ENCODE measurements at places on chromosomes 3 and 15.

GRCh38 chr3:141150081-141150830, 81.4 kb upstream of the PXYLP1 start:
- no peak for DNase-seq

DNA sequence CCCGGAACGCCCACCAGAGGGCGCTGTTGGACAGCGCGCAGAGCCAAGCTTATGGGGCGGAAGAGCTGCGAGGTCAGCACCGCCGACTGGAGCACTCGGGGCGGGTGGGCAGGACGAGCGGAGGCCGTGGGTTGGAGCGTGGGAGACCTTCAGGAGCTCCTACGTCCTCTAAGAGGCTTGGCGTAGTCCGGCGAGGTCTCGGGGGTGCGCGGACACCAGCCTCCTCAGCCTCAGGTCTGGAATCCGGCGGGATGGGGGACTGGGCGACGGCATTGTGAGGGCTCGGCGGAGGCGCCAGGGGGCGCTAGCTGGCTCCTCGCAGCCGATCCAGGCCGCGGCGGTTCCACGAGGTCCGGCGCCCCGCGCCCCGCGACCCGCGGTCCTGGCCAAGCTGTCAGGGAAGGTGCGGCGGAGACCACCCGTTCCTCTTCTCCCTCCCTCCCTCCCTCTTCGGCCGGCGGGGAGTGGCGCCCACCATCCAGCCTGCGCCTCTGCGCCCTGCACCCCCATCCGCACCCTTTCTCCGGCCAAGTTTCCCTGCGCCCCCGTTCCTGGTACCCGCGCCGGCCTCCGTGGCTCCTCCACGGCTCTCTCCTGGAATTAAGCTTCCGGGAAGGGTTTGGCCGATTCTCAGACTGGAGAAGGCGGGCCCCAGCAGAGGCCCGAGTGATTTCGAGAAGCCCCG, 24.3 kb upstream of the POLG start:
- peak; percentile 80 for DNase-seq

DNA sequence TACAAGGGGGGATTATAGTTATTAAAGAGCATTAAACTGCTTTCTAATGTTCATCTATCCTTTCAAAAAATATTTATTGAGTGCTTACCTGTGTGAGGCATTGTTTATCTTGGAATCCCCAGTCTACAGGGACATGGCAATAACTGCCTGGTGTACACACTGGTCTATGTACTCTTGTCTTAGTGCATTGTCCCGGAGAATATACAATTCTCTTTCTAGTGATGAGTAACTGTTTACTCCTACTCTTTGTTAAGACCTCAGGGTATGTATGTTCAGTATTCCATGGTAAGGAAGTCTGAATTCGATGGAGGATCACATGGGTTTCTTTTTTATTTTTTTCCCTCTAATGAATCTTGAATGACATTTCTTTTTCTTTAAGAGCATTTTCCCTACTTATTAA, 772.4 kb upstream of the NR2F2 start:
- no peak for DNase-seq

GRCh38 chr15:91968610-91969009, 115.1 kb downstream of the SLCO3A1 start:
- DNase-seq = no peak

DNA sequence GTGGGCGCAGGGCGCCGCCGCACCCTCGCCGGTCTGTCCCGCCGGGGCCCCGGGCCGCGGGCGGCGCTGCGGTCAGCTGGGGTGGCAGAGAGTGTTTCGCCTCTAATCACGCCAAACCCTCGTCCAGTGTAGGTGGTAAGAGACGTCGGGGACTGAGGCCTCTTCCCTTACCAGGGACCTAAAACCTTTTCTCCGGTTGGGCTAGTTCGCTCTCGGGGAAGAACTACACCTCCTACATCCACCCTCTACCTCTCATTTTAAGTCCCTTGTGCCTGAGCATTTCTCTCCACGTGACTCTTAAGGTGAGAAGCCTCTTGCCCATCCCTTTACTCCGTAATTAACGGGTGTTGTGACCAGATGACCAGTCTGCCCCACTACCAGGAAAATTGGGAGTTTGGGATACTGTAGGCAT, 520 bp downstream of the TMEM42 start:
- DNase-seq = peak; percentile 21

- DNase-seq = no peak
These were observed 39.6 kb downstream of the COL8A1 start for GRCh38 chr3:99678023-99678422.

DNA sequence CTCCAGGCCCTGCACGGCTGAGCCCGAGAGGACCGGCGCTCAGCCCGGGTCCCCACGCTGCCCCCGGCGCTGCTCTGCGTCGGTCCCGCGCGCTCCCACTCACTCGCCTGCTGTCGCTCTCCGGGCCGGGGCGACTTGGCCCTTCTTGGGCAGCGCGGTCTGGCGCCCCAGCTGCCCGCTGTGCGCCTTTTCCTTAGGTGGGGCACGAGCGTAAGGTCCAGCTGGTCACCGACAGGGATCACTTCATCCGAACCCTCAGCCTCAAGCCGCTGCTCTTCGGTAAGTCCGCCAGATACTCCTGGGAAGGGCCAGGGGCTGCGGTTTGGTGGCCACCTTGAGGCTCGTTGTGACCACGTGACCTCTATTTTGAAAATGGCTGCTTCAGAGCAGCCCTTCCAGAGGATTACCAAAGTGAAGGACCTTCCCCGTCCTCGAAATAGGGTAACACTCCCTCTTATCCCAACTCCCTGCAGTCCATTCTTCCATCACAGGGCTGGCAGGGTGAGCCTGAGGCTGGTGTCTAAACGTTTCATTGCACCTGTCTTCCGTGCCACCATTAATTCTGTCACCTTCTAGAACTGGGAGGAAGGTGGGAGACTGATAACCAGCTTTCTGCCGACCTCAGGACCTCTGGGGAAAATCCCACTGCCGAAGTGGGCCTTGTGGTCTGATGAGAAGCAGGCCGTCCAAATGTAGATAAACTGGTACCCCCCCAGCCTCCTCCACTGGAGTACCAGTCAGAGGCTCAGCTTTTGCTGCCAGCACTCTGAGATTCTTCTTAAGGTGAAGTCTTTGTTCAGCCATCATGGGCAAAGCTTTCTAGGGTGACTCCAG, 812 bp downstream of the P4HTM start:
- peak; percentile 36 for DNase-seq

GRCh38 chr15:38084289-38084688, 149.8 kb downstream of the TMCO5A start:
- no peak for DNase-seq

GRCh38 chr3:97689962-97690361, 74.6 kb upstream of the ARL6 start:
- DNase-seq = no peak

GRCh38 chr15:76098685-76099084, 38.9 kb downstream of the TMEM266 start:
- DNase-seq = no peak

DNA sequence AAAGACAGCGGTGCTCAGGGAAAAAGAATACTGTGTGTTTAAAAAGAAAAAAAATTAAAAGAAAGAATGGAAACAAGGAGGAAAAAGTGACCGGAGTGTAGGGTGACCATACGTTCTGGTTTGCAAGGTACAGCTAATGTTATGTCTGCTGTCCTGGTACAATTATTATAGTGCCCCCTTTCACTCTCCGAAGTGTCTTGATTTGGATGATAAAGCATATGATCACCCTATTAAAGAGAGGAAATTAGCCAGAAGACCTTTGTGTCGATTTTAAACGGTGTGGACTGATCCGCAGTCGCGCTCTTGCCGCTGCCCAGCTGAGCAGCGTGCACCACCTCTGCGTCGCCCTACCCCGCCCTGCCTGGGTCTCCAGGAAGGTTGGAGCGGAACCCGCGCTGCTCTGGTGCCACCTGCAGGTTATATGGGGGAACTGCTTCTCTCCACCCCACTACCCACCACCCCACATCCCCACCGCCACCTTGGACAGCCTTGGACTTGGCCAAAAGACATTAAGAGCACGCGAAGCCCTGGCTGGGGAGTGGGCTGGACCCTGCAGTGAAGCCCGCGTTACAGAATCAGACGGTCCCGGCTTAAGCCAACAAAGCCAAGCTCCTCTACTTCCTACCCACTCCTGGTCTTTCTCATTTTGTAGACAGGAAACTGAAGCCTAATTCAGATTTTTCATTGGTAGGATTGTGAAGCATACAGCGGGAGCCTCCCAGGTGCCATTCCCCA, 41.2 kb upstream of the UBE2Q2 start:
- peak; percentile 26 for DNase-seq

GRCh38 chr3:63576846-63577245, 75.6 kb upstream of the SNTN start:
- no peak for DNase-seq

GRCh38 chr15:70974004-70974832, 81.6 kb downstream of the LRRC49 start:
- no peak for DNase-seq

DNA sequence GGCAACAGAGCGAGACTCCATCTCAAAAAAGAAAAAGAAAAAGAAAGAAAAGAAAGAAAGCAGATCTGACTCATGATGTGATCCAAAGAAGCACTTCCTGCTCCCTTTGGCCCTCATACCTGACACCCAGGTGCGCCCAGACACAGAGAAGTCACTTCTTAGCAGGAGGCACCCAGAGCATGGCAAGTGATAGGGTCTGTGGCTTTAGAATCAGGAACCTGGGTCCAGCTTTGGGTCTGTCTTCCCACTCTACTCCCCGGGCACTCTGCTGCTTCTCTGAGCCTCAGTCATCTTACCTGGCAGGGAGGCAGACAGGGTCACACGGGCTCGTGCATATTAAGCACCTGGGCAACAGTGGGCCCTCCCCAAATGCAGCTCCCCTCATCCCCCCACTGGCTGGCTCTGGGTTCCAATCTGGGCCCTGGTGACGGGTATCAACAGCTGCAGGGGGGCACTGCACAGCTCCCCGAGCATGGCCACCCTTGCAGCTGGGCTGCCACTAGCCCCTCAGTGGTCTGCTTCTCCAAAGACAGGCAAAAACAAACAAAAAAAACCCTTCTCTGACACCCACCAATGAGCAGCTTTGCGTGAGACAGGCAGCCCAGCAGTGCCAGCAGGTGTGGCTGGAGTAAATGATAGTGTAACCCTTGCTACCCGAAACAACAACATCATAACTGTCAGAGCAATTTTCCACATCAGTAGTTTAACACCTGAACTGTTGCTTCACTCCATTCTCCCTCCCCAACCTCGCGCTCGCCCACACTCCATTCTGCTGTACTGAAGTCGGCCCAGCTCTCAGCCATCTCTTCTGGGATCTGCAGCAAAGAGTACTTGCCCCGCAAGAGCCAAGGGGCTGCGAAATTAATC, 99.8 kb downstream of the MEGF11 start:
- no peak for DNase-seq

- DNase-seq = no peak
These were observed 48.5 kb downstream of the THBS1 start for GRCh38 chr15:39629371-39629770.

- DNase-seq = no peak
These were observed 153.9 kb upstream of the TPM1 start for GRCh38 chr15:62888623-62889022.

DNA sequence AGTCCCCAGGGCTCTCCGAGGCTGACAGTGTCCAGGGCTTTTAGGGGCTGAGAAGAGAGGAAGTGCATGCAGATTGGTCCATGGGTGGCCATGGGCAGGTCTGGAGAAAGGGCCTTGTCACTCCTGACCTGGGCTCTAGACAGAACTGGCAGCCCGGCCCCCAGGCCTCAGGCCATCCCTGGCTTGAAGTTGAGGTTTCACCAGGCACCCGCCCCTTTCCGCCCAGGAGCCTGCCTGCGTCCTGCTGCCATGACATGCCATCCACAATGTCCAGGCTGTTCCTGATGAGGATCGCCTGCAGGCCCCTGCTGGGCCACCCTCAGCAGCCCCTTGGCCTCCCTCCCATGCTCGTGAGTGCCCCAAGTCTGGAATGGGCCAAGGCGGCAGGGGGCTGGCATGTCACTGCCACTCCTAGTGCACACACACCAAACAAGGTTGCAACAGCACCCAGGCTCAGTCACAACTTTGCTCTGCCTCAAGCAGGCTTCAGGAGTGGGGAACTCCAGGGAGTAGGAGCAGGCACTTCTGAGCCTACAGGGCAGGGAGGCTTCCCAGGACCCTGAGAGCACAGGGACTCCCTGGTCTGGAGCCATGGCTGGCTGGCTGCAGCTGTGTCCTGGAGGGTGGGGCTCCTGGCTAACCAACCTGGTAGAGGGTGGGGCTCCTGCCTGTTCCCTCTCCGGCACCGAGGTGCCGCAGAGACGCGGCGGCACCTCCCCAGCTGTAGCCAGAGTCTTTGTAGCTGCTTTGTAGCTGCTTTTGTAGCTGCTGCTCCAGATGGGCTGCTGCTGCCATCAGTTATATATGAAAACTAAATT, 1457.1 kb upstream of the GBE1 start:
- DNase-seq = no peak

GRCh38 chr3:134527037-134527436, 41.2 kb downstream of the CEP63 start:
- no peak for DNase-seq

DNA sequence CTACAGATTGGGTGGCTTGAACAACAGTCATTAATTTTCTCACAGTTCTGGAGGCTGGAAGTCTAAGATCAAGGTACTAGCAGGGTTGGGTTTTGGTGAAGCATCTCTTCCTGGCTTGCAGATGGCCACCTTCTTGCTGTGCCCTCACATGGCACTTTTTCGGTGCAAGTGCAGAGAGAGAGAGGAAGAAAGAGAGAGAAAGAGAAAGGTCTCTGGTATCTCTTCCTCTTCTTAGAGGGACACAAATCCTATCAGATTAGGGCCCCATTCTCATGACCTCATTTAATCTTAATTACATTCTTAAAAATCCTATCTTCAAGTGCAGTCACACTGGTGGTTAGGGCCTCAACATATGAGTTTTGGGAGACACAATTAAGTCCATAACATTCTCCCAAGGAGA, 167.1 kb downstream of the NFKBIZ start:
- DNase-seq = no peak

DNA sequence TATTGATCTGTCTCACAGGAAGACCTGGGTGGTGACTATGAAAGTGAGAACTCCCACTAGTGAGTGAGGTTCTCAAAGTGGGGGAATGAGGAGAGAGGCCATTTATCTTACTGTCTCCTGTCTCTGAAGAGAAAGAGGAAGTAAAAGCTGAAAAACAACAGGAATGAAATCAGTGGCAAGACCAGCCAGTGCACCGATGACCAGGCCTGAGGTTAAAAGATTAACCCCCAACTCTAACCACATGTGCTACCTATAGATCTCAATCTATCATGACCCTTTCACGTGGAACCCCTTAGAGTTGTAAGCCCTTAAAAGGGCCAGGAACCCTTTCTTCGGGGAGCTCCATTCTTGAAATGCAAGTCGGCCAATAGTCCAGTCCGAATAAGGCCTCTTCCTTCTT, 239.3 kb upstream of the CNTN6 start:
- no peak for DNase-seq

GRCh38 chr3:16430717-16431630, 82.5 kb downstream of the RFTN1 start:
- DNase-seq = no peak

Data from caudate nucleus (tissue), 63 donors.